Omental fat pad (tissue), 4 donors: ENCODE measurements at places on chromosomes 2 and 18.

- DNase-seq: no peak
Observed at GRCh38 chr2:121093692-121094091, 191.3 kb downstream of the TFCP2L1 start.

- no peak for DNase-seq
Observed at GRCh38 chr2:9106338-9107167, 100.1 kb upstream of the ASAP2 start.

- no peak for DNase-seq
Observed at GRCh38 chr2:45643543-45644542, 7.6 kb upstream of the PRKCE start.

GRCh38 chr2:87401726-87402345, 346.1 kb upstream of the PLGLB2 start:
- DNase-seq: no peak

GRCh38 chr2:5026571-5027234, 665.5 kb upstream of the SOX11 start:
- DNase-seq: no peak

DNA sequence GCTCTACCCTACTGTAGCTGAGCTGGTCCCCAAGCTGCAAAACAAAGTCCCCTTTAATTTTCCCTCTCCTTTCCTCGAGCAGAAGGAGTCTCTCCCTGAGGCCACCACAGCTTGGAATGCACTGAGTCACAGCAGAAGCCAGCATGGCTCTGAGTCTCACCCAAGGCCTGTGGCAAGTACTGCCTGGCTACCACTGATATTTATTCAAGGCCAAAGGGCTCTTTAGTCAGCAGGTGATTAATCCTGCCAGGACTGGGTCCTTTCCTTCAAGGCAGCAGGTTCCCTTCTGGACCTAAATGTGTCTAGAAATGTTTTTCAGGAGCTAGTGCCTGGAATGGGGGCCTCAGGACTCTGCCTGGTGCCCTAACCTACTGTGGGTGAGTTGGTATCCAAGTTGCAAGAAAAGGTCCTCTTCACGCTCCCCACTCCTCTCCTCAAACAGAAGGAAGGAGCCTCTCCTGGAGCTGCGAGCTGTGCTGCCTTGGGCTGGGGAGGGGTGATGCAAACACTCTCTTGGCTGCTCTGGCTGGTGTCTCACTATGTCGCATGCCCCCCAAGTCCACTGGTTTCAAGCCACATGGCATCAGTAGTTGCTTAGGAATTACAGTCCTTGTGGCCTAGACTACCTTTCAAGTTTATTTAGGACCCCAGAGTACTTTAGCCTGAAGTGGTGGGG, 53.4 kb downstream of the CD28 start:
- DNase-seq: no peak

DNA sequence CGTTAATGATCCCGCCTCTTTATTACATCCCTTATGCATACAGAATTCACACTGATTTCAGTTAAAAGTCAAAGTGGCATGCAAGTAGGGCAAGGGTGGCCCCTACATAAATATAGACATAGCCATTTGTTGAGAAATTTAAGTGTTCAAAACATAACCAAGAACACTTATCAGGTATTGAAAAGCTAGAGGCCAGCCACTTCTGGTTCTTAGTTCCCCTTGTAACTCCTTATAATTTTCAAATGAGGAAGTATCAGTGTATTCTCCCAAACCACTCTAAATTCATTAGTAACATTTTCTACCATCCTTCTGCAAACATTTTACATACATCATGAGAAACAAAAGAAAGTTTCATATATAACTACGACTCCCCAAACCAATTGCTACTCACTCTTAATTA, 5.8 kb upstream of the ARL5A start:
- no peak for DNase-seq

DNA sequence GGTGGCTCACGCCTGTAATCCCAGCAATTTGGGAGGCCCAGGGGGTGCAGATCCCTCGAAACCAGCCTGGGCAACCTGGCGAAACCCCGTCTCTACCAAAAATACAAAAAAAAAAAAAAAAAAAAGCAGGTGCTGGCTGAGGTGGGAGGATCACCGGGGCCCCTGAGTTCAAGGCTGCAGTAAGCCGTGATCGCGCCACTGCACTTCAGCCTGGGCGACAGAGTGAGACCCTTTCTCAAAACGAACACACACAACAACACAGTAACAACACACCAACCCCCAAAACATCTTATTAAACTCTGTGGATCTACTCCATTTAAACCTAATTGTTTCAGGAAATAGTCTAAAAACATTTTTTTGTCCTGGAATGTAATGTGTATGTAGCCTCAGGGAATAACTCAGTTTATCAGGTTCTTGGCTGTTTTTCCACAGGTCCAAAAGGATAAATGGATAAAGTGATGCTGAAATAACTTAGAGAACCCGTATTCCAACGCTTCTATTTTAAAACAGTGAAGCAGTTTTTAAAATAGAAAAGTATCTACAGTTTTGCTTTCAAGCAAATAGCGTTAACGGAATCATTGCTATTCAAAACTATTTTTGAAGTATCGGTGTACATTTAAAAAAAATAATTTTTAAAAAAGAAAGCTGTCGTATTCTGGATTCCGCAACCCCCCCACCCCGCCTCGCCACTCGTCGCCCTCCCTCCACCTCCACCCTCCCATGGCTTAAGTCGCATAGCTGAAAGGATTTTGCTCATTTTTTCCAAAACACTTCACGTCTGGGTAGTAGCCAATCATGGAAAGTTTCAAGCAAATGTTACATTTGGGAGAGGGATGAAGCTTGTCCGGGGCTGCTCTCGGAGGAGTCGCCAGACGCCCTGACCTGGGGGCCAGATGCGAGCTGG, 895 bp upstream of the GLS start:
- DNase-seq: no peak

DNA sequence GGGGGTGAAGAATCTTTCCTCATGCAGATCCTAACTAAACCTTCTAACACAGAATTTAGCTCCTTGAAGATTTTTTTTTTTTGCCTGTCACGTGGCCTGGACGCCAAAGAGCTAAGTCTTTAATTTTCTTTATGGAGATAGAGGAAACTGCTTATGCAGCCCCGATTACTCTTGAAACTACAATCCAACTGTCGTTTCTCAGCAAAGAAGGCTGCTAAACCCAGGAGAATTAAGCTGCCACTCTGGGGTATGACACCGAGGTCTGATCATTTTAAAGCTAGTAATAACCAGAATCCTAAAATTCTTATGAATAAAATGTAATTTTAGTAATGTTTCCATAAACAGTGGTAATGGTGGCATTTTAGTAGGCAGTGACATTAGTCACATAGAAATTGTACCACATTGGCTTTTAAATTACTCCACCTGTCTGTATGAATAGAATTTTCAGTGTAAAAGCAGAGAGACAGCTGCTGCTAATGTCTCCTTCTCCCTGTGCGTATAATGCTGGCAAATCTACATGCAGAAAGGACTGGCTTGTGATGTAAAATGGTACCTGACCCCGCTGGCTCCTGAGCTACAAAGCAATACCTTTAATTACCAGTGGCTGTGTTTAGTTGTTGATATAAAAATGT, 86.5 kb downstream of the MEIS1 start:
- DNase-seq: no peak

DNA sequence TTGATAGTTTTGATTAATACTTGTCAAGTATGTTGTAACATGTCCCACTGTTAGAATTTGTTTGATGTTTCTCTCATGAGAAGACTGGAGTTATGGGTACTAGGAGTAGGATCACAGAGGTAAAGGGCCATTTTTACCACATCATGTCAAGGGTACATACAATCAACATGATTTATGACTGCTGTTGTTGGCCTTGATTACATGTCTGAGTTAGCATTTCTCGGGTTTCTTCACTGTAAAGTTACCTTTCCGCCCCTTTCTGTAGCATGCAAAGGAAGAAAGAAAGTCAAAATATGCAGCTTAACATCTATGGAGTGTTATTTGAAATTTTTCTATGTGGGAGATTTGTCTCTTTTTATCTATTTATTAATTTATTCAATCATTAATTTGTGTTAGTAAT, 1456.4 kb downstream of the SUCLG1 start:
- no peak for DNase-seq

DNA sequence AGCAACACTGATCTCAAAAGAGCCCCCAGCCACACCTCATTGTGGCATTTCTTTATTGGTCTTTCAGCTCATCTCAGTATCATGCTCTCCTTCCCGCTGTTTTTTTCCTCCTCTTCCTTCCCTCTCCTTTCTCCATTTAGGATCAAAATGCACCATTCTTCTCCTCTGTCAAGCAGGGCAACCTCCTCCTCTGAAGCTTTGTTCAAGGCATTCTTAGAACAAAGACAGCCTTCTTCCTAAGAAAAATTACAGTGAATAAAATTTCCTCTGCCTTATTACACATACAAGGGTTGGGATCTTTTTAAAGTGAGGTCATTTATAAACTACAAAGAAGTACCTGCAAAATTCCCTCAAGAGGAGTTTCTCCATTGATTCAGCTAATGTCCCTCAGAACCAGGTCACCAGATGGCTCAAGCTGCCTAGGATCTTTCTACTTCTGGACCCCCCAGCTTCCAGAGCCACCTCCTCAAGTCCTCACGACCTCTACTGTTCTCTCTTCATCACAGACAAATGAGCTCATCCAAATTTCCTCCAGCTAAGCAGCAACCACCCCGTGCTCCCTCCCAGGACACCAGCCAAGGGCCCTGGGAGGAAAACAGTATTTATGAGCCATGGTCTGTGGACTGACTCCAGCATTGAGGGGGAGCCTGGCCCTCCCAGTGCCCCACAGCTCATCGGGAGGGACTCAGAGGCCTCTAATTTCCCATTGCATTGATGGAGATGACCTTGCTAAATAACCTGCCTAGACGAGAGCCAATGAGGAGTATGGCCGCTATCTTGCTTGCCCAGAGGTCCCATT, 18.0 kb downstream of the SFXN5 start:
- no peak for DNase-seq

DNA sequence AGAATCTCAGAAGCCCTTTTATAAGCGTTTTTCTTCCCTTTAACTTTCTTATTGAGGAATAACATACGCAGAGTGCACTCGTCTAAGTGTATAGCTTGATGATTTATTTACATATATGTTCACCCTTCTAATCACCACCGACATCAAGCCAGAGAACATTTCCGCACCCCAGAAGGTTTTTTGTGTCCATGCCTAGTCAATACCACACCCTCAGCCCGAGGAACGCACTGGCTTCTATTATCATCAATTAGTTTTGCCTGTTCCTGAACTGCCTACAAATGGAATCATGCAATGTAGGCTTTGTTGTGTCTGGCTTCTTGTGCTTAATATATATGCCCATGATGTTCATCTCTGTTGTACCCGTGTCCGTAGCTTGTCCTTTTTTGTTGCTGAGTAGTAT, 27.7 kb downstream of the SDC1 start:
- no peak for DNase-seq

- DNase-seq: no peak
Observed at GRCh38 chr18:68418881-68419280, 296.0 kb downstream of the TMX3 start.
